ENCODE measurements at places on chromosomes 2 and 18.

DNA sequence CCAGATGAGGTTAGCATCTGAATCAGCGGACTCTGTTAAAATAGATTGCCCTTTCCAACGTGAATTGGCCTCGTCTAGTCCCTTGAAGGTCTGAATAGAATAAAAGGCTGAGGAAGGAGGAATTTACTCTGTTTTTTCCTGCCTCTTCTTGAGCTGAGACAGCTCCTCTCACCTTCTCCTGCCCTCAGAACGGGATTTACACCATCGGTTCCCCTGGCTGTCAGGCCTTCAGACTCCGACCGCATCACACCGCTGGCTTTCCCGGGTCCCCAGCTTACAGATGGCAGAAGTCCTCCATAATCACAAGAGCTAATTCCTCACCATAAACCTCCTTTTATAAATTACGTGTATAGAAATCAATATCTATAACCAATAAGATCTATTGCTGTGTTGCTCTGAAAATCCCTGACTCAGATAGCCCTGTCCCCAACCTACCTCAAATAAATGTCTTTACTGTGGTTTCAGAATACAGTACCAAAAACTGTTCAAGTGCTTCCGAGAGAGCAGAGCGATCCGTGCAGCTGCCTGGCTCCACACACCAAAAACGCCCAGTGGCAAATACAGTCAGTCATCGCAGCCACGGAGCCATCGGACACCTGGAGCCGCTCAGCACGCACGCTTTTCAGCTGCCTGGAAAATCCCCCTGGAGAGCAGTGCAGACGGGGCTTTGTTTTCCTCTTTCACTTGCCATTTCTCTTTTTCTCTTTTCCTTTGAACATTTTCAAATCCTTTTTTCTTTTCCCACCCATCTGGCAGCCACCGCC is 196.9 kb downstream of the NRP2 start:
- no peak for DNase-seq

GRCh38 chr18:79393635-79394533 is 1.8 kb upstream of the NFATC1 start:
- peak; percentile 94 for DNase-seq

GRCh38 chr2:46134531-46135227 is 162.5 kb upstream of the EPAS1 start:
- DNase-seq = no peak

- peak; percentile 33 for DNase-seq
These were observed 16.4 kb downstream of the TET3 start for GRCh38 chr2:74001121-74001520.

GRCh38 chr2:50345701-50346591 is 686.0 kb downstream of the NRXN1 start:
- no peak for DNase-seq

DNA sequence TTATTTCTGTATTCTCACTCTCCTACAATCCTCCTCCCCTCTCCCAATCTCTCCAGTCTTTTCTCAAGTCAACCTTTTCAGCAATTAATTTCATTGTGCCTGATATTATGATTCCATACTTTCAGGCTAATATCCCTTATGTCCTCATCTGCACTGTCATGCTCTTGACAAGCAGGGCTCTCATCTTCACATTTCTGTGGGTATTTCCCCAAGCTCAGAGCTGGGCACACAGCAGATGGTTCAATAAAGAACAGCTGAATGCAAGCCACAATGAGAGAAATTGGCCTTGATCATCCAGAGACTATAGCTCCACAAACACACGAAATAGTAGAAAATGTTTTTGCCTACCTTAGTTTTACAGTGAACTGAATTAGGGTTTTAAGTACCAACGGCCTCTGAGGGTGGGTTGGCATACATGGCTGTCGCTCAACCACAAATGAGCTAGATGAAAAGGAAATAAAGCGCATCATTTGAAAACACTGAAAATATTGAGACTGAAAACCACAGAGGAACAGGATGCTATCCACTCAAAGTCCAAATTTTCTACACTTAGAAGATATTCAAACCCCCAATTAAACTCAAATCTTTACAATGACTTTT is 47.5 kb upstream of the STAT1 start:
- DNase-seq = no peak

DNA sequence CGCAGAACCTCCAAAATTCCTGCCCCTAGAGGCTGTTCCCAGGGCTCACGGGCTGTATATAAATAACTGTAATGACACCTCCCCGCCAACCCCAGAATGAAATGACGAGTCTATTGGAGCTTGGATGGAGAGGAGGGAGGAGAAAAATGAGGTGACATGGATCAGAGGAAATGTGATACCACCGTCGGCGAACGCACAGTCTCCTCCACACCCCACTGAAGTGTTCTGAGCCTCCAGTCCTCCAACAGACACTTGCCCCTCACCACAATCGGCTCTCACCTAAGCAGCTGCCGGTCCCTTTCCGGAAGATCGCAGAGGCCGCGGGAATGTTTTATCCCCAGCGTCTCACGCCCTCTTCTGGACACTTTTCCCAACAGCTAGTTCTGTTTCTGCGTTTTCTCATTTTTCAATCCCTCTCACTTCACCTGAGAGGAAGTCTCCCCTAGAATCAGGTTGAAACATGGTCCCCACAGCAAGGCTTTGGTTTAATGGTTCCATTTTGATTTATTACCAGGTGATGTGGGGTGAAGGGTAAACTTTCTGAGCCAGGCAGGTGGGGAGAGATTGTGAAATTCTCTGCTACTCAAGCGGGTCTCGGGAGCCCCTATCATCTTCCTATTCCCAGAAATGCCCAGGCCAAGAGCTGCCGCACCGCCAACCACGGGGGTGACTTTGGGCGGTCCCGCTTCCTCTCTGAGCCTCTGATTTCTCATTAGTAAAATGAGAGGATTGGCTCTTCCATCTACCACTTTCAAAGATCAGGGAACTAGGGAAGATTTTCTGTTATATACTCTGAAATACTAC is 9.1 kb upstream of the MYO5B start:
- DNase-seq = no peak

DNA sequence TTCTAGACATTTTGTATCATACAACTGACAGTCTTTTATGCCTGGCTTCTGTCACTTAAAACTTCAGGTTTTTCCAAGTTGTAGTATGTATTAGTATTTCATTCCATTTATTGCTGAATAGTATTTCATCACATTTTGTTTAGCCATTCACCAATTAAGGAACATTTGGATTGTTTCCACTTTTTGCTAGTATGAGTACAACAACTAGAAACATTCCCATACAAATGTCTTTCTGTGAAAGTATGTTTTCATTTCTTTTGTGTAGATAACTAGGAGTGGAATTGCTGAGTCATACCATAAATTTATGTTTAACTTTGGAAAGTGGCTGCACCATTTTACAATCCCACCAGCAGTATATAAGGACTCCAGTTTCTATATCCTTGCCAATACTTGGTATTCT is 135.9 kb downstream of the ATAD2B start:
- DNase-seq = no peak

- no peak for DNase-seq
These were observed 545 bp downstream of the GLI2 start for GRCh38 chr2:120736202-120736623.

DNA sequence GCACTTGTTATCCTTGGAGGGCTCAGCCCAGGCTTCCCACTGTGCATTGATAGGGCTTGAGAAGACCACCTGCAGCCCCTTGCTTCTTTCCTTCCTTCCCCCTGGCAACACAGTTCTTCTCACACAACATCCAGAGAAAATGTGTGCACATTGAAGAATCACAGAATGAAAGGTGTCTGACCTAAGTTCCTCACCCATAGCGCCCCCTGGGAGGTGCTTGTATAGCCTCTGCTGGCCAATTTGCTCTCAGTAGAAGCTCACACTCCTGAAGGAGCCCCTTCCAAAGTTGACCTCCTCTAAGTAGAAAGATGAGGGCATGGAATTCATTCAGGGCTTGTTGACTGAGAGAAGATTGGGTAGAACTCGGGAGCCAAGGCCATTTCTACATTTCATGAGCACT is 758.4 kb upstream of the KLHL29 start:
- no peak for DNase-seq

GRCh38 chr18:67935638-67936037 is 419.1 kb upstream of the DSEL start:
- DNase-seq = no peak

DNA sequence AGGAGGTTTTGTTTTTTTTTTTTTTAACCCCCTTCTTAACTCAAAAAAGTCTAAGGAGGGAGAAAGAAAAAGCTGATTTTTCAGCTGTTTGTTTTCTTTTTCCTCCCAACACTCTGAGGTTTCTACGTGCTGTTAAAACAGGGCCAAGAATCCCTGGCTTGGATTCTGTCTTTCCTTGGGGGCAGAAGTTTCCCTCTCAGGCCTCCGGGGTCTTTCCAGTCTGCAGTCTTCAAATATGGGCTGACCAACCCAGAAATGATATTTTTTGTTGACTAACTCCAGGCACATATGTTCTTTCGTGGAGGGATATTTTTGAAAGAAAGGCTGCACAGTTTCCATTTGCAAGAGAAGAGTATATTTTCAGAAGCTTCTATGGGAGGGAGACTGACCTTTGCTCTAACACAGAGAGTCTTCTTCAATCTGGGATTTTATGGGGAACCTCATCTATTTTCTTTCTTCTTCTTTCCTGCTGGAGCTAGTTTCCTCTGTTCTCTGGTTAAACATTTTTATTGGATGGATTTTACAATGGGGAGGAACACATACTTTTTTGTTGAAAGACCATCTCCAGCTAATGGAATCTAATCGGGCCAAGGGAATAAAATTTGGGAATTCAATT is 93.3 kb upstream of the SPRED2 start:
- DNase-seq = no peak

- no peak for DNase-seq
These were observed 11.5 kb upstream of the GPR35 start for GRCh38 chr2:240613781-240614180.

- peak; percentile 76 for DNase-seq
These were observed 10.5 kb downstream of the CROCC2 start for GRCh38 chr2:240916571-240917008.

DNA sequence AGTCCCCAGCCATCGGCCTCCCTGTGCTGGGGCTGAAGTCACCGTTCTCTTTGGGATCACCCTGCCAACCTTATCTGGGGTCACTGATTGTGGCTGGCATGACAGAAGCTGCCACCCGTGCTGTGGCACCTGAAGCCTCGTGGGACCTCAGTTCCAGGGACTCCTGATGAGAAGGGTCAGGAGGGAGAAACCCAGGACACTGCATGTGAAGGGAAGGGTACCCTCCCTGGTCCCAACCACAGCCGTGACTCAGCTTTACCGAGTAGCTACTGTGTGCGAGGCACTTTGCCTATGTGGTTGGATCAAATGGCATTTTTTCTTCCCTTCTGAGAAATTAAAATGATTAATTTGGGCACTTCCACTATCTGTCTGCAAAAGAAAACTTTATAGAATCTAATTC is 64.4 kb downstream of the SP110 start:
- DNase-seq = no peak

GRCh38 chr18:6004119-6004518 is 108.8 kb upstream of the TMEM200C start:
- no peak for DNase-seq

DNA sequence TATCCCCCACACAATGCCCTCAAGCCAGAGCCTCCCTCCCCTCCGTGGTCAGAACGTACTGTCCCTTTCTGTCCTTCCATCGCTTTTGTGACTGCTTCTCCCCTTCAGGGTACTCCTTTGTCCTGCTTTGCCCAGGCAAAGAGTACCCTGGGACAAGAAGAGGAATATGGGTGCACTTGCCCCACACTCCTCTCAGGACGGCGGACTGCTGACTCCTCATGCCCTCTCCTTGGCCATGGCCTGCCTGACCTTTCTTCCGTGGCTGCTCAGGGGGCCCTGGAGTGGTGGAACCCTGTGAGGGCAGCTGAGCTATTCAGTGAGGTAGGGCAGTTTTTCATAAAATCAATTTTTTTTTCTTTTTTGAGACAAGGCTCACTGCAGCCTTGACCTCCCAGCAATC is 18.7 kb downstream of the C2orf74 start:
- DNase-seq = no peak

- no peak for DNase-seq
These were observed 118.7 kb downstream of the STPG4 start for GRCh38 chr2:47036489-47036769.

DNA sequence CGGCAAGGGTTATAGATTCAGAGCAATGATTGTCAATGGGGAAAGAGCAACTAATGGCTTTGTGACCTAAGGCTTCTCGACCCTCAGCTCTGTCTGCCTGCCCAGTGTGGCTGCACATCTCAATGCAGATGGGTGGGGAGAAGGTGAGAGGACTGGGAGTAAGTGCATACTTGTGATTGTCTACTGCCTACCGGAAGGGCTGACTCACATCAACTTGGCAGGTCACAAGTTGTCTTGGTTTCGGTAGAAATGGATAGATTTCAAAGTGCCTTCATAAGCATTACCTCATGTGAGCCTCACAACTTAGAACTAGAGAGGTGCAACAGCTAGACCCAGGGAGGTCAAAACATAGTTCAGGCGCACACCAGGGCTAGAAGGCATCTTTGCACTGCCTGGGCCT is 29.4 kb downstream of the STAT1 start:
- DNase-seq = no peak

- DNase-seq = no peak
These were observed 34.0 kb downstream of the FARSB start for GRCh38 chr2:222621893-222622292.

DNA sequence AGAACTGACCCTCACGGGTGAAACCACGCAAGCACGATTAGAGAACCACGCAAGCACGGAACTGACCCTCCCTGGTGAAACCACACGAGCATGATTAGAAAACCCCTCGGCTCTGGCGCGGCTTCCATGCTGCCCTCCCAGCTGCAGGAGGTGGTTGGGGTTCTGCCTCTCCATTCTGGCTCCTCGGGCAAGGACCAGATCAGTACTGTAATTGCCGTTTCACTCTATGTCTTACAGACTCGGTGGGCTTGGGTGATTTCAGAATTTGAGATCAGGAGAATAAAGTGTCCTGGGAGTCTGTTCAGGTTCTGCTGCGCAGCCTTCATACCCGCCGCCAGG is 58.3 kb upstream of the KCNG2 start:
- DNase-seq = no peak

DNA sequence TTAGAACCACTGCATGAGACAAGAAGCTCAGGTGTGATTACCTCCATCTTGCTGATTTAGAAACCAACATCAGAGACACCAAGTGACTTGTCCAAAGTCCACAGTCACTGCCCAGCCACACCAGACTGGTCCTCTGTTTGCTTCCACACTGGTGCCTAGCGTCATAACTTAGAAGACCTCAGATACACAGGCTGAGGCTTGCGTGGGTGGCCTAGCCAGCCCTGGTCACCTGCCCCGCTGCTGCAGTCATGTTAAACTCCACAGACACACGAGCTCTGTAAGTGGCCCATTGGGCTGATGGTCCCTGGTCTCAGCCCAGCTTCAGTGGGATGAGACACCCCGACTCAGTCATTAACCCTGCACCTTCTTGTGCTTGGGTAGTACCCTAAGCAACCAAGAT is 47.1 kb downstream of the CNGA3 start:
- no peak for DNase-seq

- DNase-seq = no peak
These were observed 27.3 kb downstream of the SPTBN1 start for GRCh38 chr2:54483426-54483825.

- no peak for DNase-seq
These were observed 54.0 kb upstream of the GPR75 start for GRCh38 chr2:53913721-53914120.

All from upper lobe of right lung (tissue), 1 donor.